ENCODE measurements at places on chromosomes 16 and 17.

GRCh38 chr17:48637323-48638260 is 11.4 kb upstream of the HOXB9 start:
- DNase-seq, result no peak

DNA sequence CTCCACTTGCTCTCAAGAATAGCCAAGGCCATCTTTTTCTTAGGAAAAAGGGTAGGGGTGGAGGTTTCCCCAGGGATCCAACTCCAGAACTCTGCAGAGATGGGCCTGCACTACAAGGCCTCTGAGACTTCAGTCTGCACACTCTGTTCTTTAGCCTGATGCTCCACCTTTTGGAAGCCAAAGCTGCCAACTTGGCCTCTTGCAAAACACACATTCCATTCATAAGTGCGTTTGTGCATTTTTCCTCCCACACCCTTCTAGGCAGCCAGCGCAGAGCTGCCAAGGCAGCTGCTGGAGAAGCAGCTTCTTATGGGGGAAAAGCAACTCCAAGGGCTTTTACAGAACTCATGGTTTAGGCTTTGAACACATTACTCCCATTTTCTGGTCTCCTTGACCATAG is 45.3 kb downstream of the REXO5 start:
- no peak for DNase-seq

DNA sequence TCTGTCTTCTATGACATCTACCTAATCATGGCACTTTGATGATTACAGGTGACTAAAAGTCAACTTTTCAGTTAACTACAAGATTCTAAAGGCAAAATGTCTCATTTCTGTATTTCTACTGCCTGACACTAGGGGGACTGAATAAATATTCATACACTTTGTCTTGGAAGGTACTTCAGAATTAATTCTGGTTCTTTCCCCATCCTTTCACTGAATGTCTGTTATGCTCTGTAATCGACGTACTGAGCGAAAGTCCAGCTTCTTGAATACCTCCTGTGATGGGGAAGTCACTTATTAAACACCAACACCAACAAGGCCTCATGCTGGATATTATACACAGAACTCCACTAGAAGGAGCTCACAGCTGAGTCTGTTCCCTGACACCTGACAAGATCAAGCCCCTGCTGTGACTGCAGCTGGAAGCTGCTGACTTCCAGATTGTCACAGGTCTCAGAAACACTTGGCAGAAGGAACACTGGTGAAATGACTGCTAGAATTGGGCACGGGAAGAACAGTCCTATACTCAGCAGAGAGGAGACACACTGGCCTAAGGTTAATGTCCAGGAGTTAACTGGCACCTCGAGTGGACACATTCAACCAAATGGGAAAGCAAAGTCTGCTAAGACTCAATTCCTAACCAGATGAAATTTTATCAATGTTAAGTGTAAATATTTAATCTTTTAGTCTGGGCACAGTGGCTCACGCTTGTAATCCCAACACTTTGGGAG is 31.9 kb downstream of the CMC2 start:
- no peak for DNase-seq

DNA sequence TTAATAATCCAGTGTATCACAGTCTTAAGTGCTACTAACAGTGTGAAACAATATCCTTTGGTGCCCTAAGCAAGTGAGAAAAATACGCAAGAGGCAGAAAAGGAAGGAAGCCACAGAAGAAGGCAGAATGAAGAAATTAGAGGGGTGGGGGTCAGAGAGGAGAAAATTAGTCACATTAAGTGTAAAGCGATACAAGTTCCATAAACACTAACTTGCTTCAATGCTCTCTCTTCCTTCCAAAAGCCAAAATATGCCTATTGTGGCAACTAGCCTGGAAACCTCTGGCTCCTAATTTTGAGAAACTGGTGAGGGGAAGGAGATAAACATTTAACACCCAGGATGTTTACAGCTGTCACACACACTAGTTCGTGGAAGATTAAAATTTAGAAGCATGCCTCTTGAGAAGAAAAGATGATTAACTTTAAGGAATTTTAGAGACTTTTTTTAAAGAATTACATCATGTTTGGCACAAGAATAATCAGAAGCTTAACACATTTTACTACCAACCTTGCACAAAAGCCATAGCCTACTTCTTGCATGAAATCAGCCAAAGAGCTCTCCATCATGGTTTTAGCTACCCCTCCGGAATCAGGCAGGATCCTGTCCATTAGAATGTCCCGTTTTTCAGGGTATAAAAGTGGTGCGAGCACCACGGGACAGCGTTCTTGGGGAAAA is 44.7 kb downstream of the CNOT1 start:
- DNase-seq, result no peak

DNA sequence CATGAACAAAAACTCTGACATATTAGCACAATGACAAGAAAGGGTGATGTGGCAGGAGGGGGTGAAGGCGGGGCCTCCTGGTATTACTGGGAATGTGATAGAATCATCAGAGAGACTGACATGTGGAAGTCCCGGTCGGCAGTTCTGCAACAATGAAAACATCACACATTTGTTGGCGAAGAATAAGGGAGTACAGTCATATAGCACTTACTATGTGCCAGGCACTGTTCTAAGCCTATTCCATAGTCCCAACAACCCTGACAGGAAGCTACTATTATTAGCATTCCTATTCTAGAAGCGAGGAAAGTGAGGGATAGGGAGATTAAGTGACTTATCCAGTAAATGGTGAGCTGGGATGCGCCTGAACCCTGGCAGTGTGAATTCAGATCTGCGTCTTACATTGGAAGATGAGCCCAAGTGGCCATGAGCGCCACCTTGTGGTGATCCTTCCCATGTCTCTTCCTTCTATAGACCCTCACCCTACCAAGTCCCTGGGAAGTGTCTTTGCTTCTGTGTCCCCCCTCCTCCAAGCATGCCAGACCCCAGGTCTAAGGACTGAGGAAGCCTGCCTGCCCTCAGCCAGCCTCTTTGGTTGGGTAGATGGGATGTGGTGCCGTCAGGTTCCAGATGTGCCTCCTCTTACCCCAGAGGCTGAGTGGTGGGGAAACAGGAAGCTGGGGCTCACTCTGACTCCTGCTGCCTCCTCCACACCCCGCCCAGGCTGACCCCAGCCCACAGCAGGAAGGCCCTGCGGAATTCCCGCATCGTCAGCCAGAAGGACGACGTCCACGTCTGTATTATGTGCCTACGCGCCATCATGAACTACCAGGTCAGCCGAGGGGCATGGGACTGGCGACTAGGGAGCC is 14.0 kb downstream of the FMNL1 start:
- DNase-seq, result peak; percentile 82

- no peak for DNase-seq
Measured at GRCh38 chr16:84810518-84811273, 9.1 kb upstream of the CRISPLD2 start.

- DNase-seq, result no peak
Measured at GRCh38 chr17:13952009-13952750, 117.1 kb upstream of the COX10 start.

DNA sequence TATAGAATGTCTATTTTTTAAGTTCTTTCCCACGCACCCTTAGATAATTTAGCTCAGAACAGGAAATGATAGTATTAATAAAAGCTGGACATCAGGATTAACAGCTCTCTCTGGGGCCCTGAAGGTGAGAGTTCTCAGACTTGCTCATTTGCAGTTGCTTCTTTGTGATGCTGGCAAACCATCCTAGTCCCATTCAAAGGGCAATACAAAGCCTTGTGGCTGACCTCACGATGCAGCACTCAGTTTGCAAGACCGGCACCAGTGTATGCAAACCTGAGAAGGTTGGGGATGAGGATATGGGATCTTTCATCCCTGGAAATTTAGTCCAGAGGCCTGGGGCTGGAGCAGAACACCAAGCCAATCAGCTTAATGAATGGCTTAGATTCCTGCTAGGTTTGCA is 29.3 kb downstream of the STH start:
- no peak for DNase-seq

DNA sequence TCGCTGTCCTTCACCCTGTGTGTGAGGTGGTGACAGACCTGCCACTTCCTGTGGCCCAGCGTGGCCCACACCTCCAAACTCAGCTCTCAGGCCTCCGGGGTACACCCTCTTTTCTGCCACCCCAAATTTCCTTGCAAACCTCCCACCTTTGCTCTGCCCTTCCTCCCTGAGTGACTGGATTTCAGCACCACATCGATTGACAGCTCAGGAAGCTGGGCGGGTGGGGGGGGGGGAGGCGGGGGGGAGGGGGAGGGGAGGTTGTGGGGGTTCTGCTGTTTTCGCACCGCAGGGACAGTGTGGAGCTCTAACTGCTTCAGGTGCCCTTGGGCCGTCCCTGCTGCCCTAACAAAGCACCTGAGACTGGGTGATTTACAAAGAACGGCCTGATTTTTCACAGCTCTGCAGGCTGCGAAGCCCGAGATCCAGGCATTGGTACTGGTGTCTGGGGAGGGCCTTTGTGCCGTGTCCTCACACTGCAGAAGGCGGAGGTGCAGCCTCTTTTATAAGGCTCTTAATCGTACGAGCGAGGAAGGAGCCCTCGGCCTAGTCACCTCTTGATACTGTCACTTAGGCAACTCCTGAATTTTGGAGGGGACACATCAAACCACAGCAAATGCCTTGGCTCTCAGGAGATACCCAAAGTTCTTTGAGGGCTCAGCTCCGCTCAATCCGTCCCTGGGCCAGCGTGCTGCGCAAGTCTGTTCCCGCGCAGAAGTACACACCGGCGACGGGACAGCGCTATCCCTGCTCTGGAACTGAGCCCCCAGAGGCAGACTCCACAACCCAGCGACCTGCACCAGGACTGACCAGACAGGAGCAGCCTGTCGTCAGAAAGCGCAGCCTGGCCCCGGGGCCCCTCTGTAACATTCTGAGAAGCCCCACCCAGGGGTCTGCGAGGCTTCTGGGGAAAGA is 3.6 kb downstream of the NDUFAF8 start:
- no peak for DNase-seq

- no peak for DNase-seq
Measured at GRCh38 chr17:1890758-1891450, 61.1 kb downstream of the RPA1 start.

GRCh38 chr16:47826070-47826469 is 329.7 kb downstream of the ABCC12 start:
- DNase-seq, result no peak

- DNase-seq, result peak; percentile 56
Measured at GRCh38 chr16:3086596-3087242, 12.4 kb downstream of the ZSCAN10 start.

GRCh38 chr16:55279598-55279997 is 44.4 kb upstream of the IRX6 start:
- no peak for DNase-seq

DNA sequence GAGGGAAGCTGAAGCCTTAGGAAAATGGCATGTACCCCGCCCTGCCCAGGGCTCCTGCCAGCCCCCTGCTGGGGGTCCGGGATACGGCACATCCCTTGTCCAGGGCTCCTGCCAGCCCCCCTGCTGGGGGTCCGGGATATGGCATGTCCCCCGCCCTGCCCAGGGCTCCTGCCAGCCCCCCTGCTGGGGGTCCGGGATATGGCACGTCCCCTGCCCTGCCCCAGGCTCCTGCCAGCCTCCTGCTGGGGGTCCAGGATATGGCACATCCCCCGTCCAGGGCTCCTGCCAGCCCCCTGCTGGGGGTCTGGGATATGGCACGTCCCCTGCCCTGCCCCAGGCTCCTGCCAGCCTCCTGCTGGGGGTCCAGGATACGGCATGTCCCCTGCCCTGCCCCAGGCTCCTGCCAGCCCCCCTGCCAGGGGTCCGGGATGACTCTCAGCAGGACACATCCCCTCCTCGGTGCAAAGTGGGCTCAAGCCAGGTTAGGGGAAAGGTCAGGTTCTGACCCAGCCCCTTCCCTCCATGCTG is 43.2 kb downstream of the RPH3AL start:
- DNase-seq, result peak; percentile 37

- DNase-seq, result no peak
Measured at GRCh38 chr16:68217506-68217905, 18.4 kb downstream of the ESRP2 start.

GRCh38 chr16:77300256-77300655 is 101.0 kb downstream of the SYCE1L start:
- no peak for DNase-seq

- DNase-seq, result peak; percentile 46
Measured at GRCh38 chr17:37848690-37849616, 75.3 kb upstream of the TBC1D3K start.

DNA sequence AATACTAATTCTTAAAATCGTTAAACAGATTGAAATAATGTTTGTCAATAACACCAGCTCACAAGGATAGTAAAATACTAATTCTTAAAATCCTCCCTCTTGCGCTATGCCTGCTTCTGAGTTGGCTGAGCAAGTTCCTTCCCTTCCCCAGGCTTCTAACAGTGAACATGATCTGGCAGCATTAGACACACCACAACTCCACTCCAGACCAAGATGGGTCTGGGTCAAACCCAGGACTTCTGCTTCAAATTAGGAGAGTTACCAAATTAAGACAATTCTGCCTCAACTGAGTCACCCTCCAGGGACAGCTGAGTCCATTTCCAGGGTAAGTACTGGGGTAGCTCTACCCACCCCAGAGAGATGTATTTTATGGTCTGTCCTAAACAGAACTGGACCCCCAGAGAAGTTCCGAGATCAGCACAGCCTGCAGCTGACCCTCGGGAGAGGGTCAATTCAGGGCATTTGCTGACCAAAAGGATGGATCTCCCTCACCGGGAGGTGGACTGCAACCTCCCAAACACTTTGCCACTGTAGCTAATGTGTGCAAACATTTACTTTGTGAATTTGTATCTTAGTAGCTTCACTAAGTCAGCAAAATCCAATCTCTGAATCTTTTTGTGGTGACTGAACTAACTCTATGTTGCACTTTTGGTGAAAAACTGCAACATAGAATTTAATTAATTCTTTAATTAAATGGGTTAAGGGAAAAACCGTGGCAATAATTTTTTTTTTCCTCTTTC is 48.8 kb downstream of the ADCY9 start:
- no peak for DNase-seq

DNA sequence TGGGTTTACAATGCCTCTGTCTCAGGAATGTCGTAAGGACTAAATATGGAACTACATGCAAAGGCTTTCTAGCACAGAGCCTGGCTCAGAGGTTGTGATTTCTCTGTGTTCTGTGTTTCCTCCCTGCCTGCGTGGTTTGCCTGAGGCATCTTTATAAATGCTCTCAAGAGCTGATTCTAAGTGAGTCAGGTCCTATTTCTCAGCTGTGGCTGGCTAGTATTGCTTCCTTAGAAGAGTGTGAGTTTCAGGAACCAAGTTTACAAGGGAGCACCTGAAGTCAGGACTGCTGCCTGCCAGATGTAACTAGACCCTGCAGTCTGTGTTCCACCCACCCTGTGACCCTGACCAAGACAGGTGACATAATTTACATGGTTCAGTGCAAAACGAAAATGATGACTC is 8.0 kb upstream of the CCL1 start:
- DNase-seq, result no peak

DNA sequence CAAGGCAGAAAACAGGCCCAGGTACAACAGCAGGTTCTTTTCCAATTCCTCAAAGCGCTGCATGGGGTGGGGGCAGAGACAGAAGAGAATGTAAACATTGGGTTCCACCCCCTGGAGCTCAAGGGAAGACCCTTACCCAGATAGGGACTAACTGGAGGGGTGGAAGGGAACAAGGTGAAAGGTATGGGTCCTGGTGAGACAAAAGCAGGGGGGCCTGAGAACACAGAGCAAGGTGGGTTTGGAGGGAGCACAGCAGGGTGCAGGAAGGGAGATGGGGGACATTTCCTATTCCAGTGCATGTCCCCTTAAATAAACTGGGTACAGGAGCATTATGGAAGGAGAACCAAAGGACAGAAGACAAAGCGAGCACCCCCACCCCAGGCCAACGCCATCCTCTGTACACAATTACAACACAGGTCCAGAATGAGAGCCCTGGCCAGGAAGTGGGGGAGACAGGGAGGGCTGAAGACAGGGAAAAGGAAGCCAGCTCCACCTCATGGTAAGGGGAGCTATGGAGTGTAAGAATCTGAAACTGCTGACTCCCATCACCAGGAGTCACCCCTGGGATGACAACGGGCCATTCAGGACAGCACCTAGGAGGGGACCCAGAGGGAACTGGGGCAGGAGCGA is 2.1 kb upstream of the CD2BP2 start:
- no peak for DNase-seq

Data from activated T-cell treated with anti-CD3 and anti-CD28 coated beads, Interleukin-2, amount 50 U/mL, for 24 hours (primary cell).